Testis (tissue), 5 donors: ENCODE measurements at places on chromosomes 11 and 22. TPM values are rescaled to one million over a fixed set of nuclear protein-coding genes. Genes with fewer than 3 reads are reported as not detected.

The EHF gene
- total RNA-seq, result 0.24 TPM

GRCh38 chr11:70782401-70782913 is 384.1 kb downstream of the CTTN start:
- peaks cover 6% of the 10 kb centered on the region for H3K4me1 ChIP-seq
- no peak overlapping the region for H3K27ac ChIP-seq
- no peak overlapping the region for H3K4me3 ChIP-seq
- no peaks in the 10 kb centered on the region for H3K27me3 ChIP-seq

- no peaks in the 10 kb centered on the region for H3K27me3 ChIP-seq
- DNase-seq, result no peak
- H3K4me1 ChIP-seq, result no peaks in the 10 kb centered on the region
- no peak overlapping the region for H3K4me3 ChIP-seq
Measured at GRCh38 chr11:78940500-78941225, 366.0 kb upstream of the NARS2 start.

- no peak overlapping the region for H3K27ac ChIP-seq
- no peak overlapping the region for H3K4me3 ChIP-seq
- DNase-seq, result no peak
- no peaks in the 10 kb centered on the region for H3K27me3 ChIP-seq
Measured at GRCh38 chr11:77044886-77045285, 10.7 kb downstream of the B3GNT6 start.
